ENCODE measurements at places on chromosomes 3 and 15. TPM values are rescaled to one million over a fixed set of nuclear protein-coding genes. Genes with fewer than 3 reads are reported as not detected.

The ATP13A5 gene
- total RNA-seq, result not detected

The LRTM1 gene
- total RNA-seq, result 3.1 TPM

The GRIP2 gene
- total RNA-seq, result 8.1 TPM

The LYZL4 gene
- not detected for total RNA-seq

DNA sequence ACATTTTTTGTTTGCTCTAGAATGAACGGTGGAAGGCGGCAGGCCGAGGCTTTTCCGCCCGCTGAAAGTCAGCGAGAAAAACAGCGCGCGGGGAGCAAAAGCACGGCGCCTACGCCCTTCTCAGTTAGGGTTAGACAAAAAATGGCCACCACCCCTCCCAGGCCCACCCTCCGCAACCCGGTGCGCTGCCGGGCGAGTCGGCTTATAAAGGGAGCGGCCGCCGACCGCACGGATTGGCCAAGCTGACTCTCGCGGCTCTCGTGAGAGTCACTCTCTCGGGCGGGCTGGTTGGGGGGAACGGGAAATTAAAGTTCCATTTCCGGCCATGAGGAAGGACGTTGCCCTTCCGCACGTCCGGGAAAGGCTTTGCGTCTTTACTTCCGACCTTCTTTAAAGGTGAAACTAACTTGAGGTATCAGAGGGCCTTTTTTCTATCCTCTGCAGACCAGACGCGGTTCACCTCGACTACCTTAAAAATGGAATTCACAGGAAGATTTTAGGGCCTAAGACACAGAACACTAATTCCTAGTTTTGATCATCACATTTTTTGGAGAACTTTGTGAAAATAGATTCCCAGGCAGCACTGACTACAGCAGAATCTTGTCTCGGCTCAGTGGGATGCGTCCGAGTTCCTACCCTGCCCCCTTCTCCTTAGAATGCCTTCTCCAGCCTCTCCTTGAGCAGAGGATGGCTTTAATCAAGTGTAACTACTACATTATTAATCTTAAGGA is at the start of gene TERC:
Gene TERC, minus strand, starts transcription at position 179 of the 731 bp plus-strand sequence.
- peak within 1 kb of the TSS; percentile 91 for H3K4me3 ChIP-seq
- H3K27ac ChIP-seq, result peak within 1 kb of the TSS; percentile 96
- H3K36me3 ChIP-seq, result no peaks in the 10 kb centered on the region
- DNase-seq, result peak; percentile 97
- H3K4me1 ChIP-seq, result no peaks in the 10 kb centered on the region

- no peaks in the 10 kb centered on the region for H3K36me3 ChIP-seq
- H3K27me3 ChIP-seq, result peaks cover 2% of the 10 kb centered on the region
- H3K4me1 ChIP-seq, result no peaks in the 10 kb centered on the region
- no peak overlapping the region for H3K27ac ChIP-seq
- DNase-seq, result no peak
Observed at GRCh38 chr15:97759363-97759762, 201.1 kb upstream of the ARRDC4 start.

GRCh38 chr3:155853214-155854140 is 750 bp downstream of the SLC33A1 start:
- no peaks in the 10 kb centered on the region for H3K27me3 ChIP-seq
- peak overlapping the region; percentile 84 for H3K4me3 ChIP-seq
- H3K36me3 ChIP-seq, result peaks cover 4% of the 10 kb centered on the region
- H3K27ac ChIP-seq, result peak overlapping the region; percentile 97
- peaks cover 37% of the 10 kb centered on the region for H3K4me1 ChIP-seq
- DNase-seq, result peak; percentile 34

DNA sequence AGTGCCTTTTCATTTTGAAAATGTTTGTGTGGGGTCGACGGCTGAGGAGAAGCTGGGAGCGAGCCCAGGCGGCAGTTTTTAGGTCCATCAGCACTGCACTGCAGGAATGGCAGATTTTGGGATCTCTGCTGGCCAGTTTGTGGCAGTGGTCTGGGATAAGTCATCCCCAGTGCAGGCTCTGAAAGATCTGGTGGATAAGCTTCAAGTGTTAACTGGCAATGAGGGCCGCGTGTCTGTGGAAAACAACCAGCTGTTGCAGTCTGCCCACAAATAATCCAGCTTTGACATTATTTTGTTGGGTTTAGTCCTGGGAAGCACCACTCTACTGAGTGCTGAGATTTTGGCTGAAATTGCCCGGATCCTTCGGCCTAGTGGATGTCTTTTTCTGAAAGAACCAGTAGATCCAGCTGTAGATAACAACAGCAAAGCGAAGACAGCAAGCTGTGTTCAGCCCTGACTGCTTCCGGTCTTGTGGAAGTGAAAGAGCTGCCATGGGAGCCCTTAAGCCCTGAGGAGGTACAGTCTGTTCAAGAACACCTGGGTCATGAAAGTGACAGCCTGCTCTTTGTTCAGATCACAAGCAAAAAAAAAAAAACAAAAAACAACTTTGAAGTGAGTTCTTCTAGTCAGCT is 13.1 kb upstream of the ANP32A start:
- H3K27ac ChIP-seq, result no peak overlapping the region
- no peak for DNase-seq
- H3K4me3 ChIP-seq, result no peak overlapping the region
- H3K27me3 ChIP-seq, result no peaks in the 10 kb centered on the region

- no peaks in the 10 kb centered on the region for H3K27me3 ChIP-seq
- no peaks in the 10 kb centered on the region for H3K36me3 ChIP-seq
- no peak overlapping the region for H3K4me3 ChIP-seq
- no peak overlapping the region for H3K27ac ChIP-seq
Observed at GRCh38 chr3:111548756-111549155, 6.8 kb downstream of the CD96 start.

GRCh38 chr3:14569474-14570000 is 29.4 kb upstream of the GRIP2 start:
- no peak for DNase-seq
- no peak overlapping the region for H3K4me3 ChIP-seq
- no peaks in the 10 kb centered on the region for H3K4me1 ChIP-seq
- H3K27ac ChIP-seq, result no peak overlapping the region
- H3K27me3 ChIP-seq, result no peaks in the 10 kb centered on the region

DNA sequence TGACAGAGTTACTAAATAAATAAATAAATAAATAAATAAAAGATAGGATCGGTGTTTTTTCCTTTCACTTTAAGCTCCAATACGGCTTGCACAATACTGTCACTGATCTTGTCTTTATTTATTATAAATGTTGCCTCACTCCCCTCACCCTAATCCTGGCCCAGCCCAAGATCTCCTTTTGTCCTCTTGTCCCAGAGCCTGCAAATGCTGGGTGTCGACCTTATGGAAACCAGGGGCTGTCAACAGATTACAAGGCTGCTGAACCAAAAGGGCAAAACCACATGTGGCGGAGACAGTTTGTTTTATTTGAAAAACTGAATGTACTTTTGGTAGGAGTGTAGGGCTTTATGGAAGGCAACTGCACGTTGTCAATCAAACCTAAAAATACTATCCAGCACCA is 75.9 kb downstream of the RFTN1 start:
- no peak overlapping the region for H3K27ac ChIP-seq
- peaks cover 15% of the 10 kb centered on the region for H3K4me1 ChIP-seq
- H3K4me3 ChIP-seq, result no peak overlapping the region
- H3K27me3 ChIP-seq, result no peaks in the 10 kb centered on the region
- no peak for DNase-seq

- peaks cover 89% of the 10 kb centered on the region for H3K4me1 ChIP-seq
- H3K27me3 ChIP-seq, result no peaks in the 10 kb centered on the region
- peaks cover 21% of the 10 kb centered on the region for H3K36me3 ChIP-seq
- DNase-seq, result peak; percentile 65
Observed at GRCh38 chr15:67165254-67166253, 88.9 kb downstream of the AAGAB start.

DNA sequence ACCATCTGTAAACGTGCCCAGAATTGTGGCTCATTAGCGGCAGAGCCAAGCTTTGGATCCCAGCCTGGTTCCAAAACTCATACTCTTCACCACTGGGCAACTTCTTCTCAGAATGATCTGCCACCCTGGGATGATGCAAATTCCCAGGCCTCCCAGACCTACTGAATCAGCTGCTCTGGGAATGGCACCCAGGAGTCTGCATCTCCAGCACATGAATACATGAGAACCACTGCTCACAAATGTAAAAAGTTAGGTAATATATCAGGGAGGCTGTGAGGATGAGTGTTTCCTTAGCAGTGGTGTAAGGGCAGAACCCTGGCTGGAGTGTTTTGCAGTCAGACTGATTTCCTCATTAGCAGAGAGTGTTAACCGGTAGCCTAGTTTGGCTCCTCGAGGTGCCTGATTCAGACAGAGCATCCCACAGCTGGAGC is 94.2 kb downstream of the LIPC start:
- DNase-seq, result no peak
- H3K27me3 ChIP-seq, result no peaks in the 10 kb centered on the region

Measured in psoas muscle (tissue), 8 donors.